ENCODE measurements at places on chromosomes 2 and 18.

DNA sequence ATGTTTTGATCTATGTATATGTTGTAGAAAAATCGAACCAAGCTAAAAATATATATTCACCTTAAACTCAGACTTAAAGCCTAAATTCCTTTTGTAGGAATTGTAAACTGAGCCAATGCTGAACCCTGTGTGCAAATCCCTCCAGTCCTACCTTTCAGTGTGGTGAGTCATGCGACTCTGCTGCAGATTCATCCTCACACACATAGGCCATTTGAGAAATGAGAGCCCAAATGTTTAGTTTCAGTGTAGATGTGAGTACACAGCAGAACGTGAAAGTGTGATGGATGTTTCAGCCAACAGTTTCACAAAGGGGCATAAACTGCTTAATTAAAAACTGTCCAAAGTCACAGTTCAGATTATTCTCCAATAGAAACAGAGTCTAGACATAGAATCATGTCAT lies 193.2 kb downstream of the CDH19 start:
- no peak for DNase-seq

DNA sequence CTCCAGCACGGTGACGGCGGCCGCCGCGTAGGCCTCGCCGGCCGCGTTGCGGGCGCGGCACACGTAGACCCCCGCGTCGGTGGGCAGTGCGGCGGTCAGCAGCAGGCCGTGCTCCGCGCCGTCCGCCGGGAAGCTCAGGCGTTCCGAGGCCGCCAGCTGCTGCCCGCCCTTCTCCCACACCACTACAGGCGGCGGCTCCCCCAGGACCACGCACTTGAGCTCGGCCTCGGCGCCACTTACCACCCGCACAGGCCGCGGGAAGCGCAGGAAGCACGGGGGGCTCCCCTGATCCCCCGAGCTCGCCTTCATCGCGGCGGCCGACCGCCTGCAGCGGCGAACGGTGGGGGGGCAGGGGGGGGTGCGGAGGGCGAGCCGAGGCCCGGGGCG lies 422 bp downstream of the OBSL1 start:
- DNase-seq = no peak

- DNase-seq = no peak
These were observed 198.5 kb upstream of the GALNT5 start for GRCh38 chr2:157059036-157059435.

GRCh38 chr2:180505203-180505602 lies 475.2 kb upstream of the UBE2E3 start:
- DNase-seq = peak; percentile 21
